ENCODE measurements at places on chromosomes 13 and 19. TPM values are rescaled to one million over a fixed set of nuclear protein-coding genes. Genes with fewer than 3 reads are reported as not detected.

- DNase-seq: no peak
- no peak overlapping the region for H3K4me3 ChIP-seq
- H3K4me1 ChIP-seq: peaks cover 31% of the 10 kb centered on the region
Observed at GRCh38 chr13:27151798-27152599, 19.6 kb downstream of the USP12 start.

GRCh38 chr19:23906835-23907234, 7.9 kb upstream of the ZNF726 start:
- H3K4me1 ChIP-seq: no peaks in the 10 kb centered on the region
- no peaks in the 10 kb centered on the region for H3K27me3 ChIP-seq
- peaks cover 6% of the 10 kb centered on the region for H3K36me3 ChIP-seq
- no peak for DNase-seq

The KLK3 gene
- total RNA-seq: not detected

The ERICH4 gene
- not detected for total RNA-seq

The CABP5 gene
- not detected for total RNA-seq

GRCh38 chr19:9786342-9786741, 17.8 kb upstream of the ZNF846 start:
- peaks cover 31% of the 10 kb centered on the region for H3K4me1 ChIP-seq
- no peaks in the 10 kb centered on the region for H3K36me3 ChIP-seq
- no peaks in the 10 kb centered on the region for H3K27me3 ChIP-seq
- DNase-seq: no peak

The ZNF85 gene
- total RNA-seq: 5.3 TPM

DNA sequence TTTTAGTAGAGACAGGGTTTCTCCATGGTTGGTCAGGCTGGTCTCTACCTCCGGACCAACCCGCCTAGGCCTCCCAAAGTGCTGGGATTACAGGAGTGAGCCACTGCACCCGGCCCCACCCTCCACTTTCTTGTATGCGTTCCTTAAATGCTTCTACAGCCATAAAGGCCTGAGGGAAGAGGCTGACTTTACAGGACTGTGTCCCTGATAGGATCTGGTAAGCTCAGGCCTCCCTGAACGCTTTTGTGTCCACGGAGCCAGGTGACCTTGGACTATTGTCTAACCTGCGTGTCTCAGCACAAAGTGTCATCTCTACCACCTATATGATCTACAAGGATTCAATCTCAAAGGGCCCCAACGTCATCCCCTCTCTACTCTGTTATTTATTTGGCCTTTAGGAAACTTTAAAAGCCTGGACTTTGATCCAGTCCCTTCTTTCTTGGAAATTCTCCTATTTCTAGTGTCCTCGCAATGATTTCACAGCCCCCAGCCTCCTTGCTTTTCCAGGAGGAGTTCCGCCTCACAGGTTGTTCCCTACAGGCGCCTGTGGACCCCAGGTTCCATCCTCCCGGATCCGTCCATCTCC, 701 bp downstream of the ZNF552 start:
- H3K27ac ChIP-seq: peak overlapping the region; percentile 87
- no peaks in the 10 kb centered on the region for H3K27me3 ChIP-seq
- peak overlapping the region; percentile 94 for H3K4me3 ChIP-seq
- peaks cover 31% of the 10 kb centered on the region for H3K4me1 ChIP-seq
- no peak for DNase-seq

DNA sequence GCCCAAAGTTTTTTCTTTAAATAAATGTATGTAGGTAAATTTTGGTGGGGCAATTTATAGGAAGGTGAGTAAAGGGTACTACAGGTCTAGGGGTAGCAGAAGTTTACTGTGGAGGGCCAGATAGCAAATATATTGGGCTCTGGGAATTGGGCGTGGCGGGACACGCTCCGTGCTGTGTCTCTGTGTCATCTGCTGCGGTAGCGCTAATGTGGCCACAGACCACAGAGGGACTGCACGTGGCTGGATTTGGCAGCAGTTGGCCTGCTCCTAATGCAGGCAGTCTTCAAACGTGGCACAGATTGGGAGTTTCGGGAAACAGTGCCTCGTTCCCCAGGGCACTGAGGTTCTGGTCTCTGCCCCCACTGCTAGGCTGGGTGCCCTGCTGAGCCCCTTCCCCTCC, 16.6 kb upstream of the MYDGF start:
- H3K4me3 ChIP-seq: no peak overlapping the region
- DNase-seq: no peak
- peaks cover 6% of the 10 kb centered on the region for H3K36me3 ChIP-seq
- no peak overlapping the region for H3K27ac ChIP-seq
- H3K4me1 ChIP-seq: no peaks in the 10 kb centered on the region

Measured in chondrocyte (in vitro differentiated cells).